Stimulated activated CD4-positive, alpha-beta T cell treated with anti-CD3 and anti-CD28 coated beads, Interleukin-1b, Interleukin-23, amount 100 ng/mL, for 1 hour (primary cell): ENCODE measurements at places on chromosomes 2 and 18.

- DNase-seq = peak; percentile 45
Measured at GRCh38 chr18:77132369-77133050, at the start of gene MBP. TSS of gene MBP (minus strand) at chr18:77132783. CDS start at chr18:77105261, 27,522 bp downstream.

GRCh38 chr2:28341208-28341891, 51.3 kb upstream of the FOSL2 start:
- DNase-seq = no peak

- no peak for DNase-seq
Measured at GRCh38 chr2:120794716-120795115, 59.0 kb downstream of the GLI2 start.

DNA sequence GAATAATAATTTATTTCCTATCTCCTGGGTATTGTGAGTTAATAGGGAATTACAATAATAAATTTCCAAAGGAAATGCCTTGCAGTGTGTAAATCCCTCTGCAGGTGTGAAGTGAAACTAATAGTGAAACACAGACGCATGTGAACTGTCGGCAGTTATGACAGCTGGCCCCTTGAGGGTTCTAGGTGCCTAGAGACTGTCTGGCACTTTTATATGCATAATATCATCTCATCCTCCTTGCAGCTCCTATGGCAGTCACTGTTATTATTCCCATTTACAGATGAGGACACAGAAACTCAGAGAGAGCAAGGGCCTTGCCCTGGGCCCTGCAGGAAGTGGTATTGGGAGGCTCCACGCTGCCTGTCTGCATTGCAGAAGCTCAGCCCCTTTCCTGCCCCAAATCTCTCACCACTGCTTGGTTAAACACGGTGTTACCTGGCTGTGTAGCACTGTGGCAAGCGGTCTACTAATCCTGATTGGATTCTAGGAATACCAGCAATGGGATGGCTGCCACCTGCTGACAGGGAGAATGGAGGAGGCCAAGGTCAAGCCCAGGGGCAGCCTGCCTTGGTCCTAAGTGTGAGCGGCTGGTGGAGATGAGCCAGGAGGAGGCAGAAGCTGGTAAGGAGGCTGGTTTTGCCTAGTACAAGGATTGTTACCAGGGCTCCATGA, 32.8 kb upstream of the ACKR3 start:
- DNase-seq = no peak

DNA sequence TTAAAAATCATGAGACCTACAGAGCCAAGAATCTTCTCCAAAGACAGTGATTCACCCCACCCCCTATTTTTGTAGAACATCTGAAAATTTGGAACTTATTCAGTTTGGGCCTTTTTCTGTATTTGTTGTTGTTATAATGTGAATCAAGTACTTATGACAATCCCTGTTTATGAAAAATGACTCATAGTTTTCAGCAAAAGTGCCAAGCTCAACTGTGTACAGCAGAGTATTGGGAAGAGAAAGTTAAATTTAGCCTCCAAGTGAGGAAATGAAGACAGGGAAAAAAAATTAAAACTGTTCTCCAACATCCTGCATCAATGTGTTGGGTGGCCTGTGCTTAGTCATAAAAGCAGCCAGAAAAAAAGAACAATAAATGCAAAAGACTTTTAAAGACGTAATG, 46.2 kb downstream of the LRATD1 start:
- no peak for DNase-seq
